ENCODE measurements at places on chromosomes 6 and 20.

DNA sequence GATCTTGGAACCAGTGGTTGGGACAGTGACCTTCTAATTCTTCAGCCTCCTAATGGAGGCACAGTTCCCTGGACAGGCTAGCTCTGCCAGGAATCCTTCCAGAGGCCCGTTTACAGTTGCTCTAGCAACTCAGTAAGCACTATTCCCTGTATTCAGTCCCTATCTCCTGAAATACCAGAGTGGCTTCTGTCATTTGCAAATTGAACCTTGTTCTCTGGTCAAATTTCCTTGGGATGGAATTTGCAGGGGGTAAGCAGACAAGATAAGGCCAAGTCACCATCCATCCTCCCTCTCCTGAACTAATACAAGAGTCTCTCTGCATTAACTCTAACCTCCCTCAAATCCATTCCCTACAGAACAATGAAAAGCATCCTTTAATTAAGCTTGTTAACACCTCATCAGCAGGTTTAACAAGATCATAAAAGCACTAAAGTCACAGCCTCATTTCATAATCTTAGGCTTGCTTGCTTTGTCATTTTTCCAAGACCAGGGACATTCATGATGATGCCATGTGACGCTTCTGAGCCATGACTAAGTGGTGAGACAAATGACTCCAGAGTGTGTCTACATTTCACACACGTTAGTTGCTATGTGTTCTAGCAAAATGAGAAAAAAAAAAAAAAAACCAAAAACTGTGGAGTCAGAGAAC is 37.1 kb downstream of the SLC22A23 start:
- H3K27ac ChIP-seq = no peak overlapping the region
- no peak overlapping the region for H3K4me3 ChIP-seq
- H3K4me1 ChIP-seq = peaks cover under 1% of the 10 kb centered on the region
- DNase-seq = no peak
- H3K27me3 ChIP-seq = peaks cover 19% of the 10 kb centered on the region
- H3K36me3 ChIP-seq = no peaks in the 10 kb centered on the region

- H3K4me1 ChIP-seq = peaks cover 16% of the 10 kb centered on the region
- peak; percentile 79 for DNase-seq
- H3K4me3 ChIP-seq = peak overlapping the region; percentile 86
- H3K27ac ChIP-seq = peak overlapping the region; percentile 54
- peaks cover 24% of the 10 kb centered on the region for H3K27me3 ChIP-seq
- H3K36me3 ChIP-seq = no peaks in the 10 kb centered on the region
Measured at GRCh38 chr6:7261032-7261841, 51.8 kb downstream of the SSR1 start.

DNA sequence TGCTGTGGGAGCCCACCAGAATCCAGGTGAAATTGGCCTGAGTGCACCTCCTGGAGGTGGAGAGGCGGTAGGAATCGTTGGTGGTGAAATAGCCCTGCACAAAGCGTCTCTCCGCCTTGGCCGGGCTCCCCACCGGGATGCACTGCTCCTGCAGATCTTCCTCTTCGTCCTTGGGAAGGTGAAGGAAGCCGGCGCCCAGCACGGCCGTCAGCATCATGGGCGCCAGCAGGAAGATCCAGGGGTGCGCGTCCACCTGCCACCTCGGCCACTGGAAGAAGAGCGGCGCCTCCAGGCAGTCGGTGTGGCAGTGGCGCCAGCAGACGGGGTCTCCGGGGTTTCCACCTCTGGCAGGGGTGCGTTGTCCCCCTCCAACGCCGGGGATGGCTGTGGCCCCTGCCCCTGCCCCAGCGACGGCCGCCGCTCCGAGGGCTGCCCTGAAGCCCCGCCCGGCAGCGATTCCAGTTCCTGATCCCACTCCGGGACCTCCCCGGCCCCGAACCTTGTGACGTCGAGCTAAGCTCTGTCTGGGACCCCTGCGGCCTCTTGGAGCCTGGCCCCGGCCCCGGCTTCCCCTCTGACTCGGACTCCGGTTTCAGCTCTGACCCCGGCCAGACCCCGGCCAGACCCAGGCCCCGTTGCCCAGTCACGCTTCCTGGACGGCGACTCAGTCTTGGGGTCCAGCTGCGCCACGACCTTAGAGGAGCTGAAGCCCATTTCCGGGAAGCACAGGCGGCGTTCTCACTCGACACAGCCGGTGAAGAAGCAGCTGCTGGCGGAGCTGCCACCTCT is 91.9 kb downstream of the CD164 start:
- no peak overlapping the region for H3K27ac ChIP-seq
- no peak overlapping the region for H3K4me3 ChIP-seq
- no peaks in the 10 kb centered on the region for H3K4me1 ChIP-seq
- no peak for DNase-seq

- peaks cover 35% of the 10 kb centered on the region for H3K4me1 ChIP-seq
- H3K27me3 ChIP-seq = no peaks in the 10 kb centered on the region
- H3K4me3 ChIP-seq = no peak overlapping the region
- H3K27ac ChIP-seq = peak overlapping the region; percentile 81
Measured at GRCh38 chr6:142784344-142784743, 160.6 kb downstream of the HIVEP2 start.

- peak overlapping the region; percentile 45 for H3K4me3 ChIP-seq
- no peaks in the 10 kb centered on the region for H3K27me3 ChIP-seq
- peaks cover 59% of the 10 kb centered on the region for H3K36me3 ChIP-seq
- peak overlapping the region; percentile 94 for H3K27ac ChIP-seq
Measured at GRCh38 chr6:149147195-149147594, 170.3 kb upstream of the TAB2 start.

DNA sequence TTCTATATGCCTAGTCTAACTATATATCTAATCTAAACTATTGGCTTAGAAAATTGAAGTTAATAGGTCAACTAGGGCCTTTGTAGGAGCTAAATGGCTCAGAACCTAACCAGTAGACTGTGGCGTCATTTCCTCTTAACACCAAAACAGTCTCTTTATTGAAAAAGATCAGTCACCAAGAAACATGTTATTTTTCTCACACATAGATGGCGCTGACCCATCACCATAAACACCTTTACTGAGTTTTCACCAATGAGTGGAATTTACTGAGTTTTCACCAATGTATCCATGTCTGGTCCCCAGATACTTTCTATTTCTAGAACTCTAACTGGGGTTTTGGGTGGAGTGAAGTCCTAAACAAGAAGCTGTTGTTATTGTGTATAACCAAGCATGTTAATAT is 636.0 kb downstream of the BCKDHB start:
- no peak overlapping the region for H3K27ac ChIP-seq
- H3K27me3 ChIP-seq = no peaks in the 10 kb centered on the region
- H3K4me1 ChIP-seq = no peaks in the 10 kb centered on the region
- no peak overlapping the region for H3K4me3 ChIP-seq
- no peaks in the 10 kb centered on the region for H3K36me3 ChIP-seq
- DNase-seq = no peak

- peaks cover 14% of the 10 kb centered on the region for H3K27me3 ChIP-seq
- H3K36me3 ChIP-seq = no peaks in the 10 kb centered on the region
- DNase-seq = no peak
- no peak overlapping the region for H3K4me3 ChIP-seq
- H3K4me1 ChIP-seq = no peaks in the 10 kb centered on the region
Measured at GRCh38 chr6:52704060-52704459, 33.1 kb downstream of the TMEM14A start.

- H3K27me3 ChIP-seq = peaks cover 2% of the 10 kb centered on the region
- H3K4me3 ChIP-seq = no peak overlapping the region
- no peaks in the 10 kb centered on the region for H3K36me3 ChIP-seq
- H3K27ac ChIP-seq = no peak overlapping the region
Measured at GRCh38 chr20:52964131-52964530, 8.0 kb upstream of the TSHZ2 start.

DNA sequence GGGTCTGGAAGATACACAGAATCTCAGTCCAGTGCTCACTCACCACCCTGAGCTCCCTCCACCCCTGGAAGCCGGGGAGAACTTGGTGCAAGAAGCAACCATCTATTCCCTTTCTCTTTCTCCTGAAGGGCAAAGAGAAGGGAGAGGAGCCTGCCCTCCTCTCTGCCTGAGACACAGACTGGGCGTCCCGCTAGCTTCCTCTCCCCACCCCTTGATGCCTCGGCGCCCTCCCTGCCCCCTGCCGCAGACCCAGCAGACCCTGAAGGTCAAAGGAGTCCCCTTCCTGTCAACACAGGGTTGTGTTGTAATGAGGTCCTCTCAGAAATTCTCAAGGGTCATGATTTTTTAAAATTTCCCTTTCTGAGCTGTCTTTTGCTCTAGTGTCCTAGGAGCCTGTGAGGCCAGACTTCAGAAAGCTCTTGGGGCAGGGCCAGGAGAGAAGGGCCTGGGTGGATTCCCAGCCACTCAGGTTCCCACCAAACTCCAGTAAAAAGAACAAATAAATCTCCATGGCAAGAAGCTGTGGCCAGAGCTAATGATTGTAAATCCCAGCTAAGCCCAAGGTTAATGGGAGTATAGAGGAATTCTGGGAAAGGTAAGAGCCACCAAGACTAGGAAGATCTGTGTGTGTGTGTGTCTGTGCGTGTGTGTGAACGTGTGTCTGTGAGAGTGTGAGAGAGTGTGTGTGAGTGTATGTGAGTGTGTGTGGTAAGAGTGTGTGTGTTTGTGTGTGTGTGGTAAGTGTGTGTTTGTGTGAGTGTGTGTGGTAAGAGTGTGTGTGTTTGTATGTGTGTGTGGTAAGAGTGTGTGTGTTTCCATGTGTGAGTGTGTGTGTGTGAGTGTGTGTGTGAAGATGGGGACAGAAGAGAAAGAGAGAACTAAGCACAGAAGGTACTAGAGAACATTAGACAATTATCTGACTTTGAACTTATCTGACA is 1.1 kb upstream of the JPH2 start:
- H3K27ac ChIP-seq = no peak overlapping the region
- DNase-seq = no peak

- H3K27ac ChIP-seq = peak overlapping the region; percentile 81
- DNase-seq = peak; percentile 69
Measured at GRCh38 chr20:25223179-25223661, 24.7 kb upstream of the PYGB start.

GRCh38 chr6:90204327-90205056 is 92.2 kb downstream of the BACH2 start:
- peaks cover 33% of the 10 kb centered on the region for H3K4me1 ChIP-seq
- no peak overlapping the region for H3K4me3 ChIP-seq
- H3K27ac ChIP-seq = no peak overlapping the region
- no peak for DNase-seq

- peaks cover 23% of the 10 kb centered on the region for H3K27me3 ChIP-seq
- DNase-seq = no peak
- no peaks in the 10 kb centered on the region for H3K36me3 ChIP-seq
- H3K27ac ChIP-seq = no peak overlapping the region
Measured at GRCh38 chr20:1190847-1191246, 6.1 kb upstream of the TMEM74B start.

- DNase-seq = no peak
- no peaks in the 10 kb centered on the region for H3K36me3 ChIP-seq
- no peaks in the 10 kb centered on the region for H3K4me1 ChIP-seq
- H3K27me3 ChIP-seq = no peaks in the 10 kb centered on the region
Measured at GRCh38 chr6:91606148-91606901, 1019.5 kb upstream of the MAP3K7 start.

- H3K27ac ChIP-seq = peak overlapping the region; percentile 51
- H3K4me1 ChIP-seq = peaks cover 26% of the 10 kb centered on the region
- peaks cover 29% of the 10 kb centered on the region for H3K36me3 ChIP-seq
- H3K27me3 ChIP-seq = no peaks in the 10 kb centered on the region
- H3K4me3 ChIP-seq = no peak overlapping the region
Measured at GRCh38 chr20:20450521-20450920, 82.6 kb downstream of the INSM1 start.

DNA sequence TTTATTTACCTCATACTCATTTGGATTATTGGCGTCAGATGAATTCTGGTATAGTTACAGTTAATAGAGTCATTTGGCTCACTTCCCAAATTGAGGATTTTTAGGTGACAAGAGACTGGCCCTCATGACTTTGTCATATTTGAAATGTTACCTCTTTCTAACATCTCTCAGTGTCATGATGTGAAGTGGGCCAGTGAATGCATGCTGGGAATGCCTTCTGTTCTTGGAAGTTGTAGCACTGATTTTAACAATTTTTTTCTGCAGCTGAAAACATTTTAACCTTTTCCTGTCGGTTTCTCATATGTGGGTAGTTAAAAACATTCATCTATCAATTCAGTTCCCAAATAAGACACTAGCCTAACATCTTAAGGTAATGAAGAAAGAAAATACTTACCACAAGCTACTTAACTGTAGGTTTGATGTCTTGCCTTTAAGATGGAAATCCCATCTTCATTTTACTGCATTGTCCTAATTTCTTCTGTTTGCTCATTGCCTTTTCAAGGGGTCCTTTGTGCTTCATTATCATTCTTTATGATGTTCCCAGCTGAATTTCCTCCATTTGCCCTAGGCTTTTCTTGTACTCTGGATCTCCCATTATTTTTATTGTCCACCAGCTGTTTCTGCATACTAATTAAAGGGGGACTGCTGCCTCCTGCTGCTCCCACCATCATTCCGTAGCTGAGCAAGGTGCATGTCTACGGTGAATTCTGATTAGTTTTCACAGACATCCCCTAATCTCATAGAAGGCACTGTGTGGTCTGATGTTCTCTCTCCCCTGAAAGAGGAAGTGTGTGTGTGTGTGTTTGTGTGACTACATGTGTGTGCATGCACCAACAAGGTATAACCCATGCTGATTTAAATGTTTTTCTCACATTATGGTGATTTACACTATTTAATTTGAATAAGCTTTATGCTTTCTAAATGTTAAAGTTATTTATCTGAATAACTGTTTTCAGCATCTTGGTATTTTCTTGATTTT is 109.5 kb downstream of the B3GAT2 start:
- H3K27me3 ChIP-seq = no peaks in the 10 kb centered on the region
- no peak overlapping the region for H3K4me3 ChIP-seq
- H3K36me3 ChIP-seq = peaks cover 9% of the 10 kb centered on the region
- H3K4me1 ChIP-seq = no peaks in the 10 kb centered on the region
- no peak overlapping the region for H3K27ac ChIP-seq

- no peaks in the 10 kb centered on the region for H3K36me3 ChIP-seq
- DNase-seq = no peak
- no peaks in the 10 kb centered on the region for H3K4me1 ChIP-seq
Measured at GRCh38 chr20:59778615-59779200, 154.7 kb downstream of the SYCP2 start.

DNA sequence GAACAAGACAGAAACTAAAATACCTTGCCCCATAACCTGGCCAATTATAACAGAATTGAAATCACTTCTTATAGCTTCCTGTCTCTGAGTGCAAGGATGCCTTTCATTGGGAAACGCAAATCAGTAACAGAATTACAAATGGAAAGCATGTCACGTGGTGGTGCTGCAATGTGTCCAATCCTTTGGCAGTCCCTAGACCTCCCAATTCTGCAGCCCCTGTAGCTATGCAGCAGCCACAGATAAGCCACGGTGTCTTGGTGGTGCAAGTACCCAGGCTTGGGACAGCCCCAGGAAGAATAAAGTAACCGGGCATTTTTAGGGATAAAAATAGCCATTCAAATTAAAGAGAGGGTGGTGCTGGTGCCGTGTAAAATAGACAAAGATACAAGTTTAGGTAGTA is 134.6 kb upstream of the CCN2 start:
- H3K36me3 ChIP-seq = no peaks in the 10 kb centered on the region
- no peaks in the 10 kb centered on the region for H3K27me3 ChIP-seq
- no peak for DNase-seq
- no peak overlapping the region for H3K4me3 ChIP-seq
- H3K4me1 ChIP-seq = no peaks in the 10 kb centered on the region
- no peak overlapping the region for H3K27ac ChIP-seq

- peak overlapping the region; percentile 77 for H3K4me3 ChIP-seq
- H3K27ac ChIP-seq = peak overlapping the region; percentile 92
- no peaks in the 10 kb centered on the region for H3K27me3 ChIP-seq
Measured at GRCh38 chr6:159981403-159982245, 12.7 kb downstream of the IGF2R start.

- no peaks in the 10 kb centered on the region for H3K36me3 ChIP-seq
- H3K4me3 ChIP-seq = no peak overlapping the region
Measured at GRCh38 chr6:123503619-123504018, 133.1 kb downstream of the TRDN start.

GRCh38 chr20:51347831-51348230 is 194.7 kb downstream of the NFATC2 start:
- H3K27me3 ChIP-seq = peaks cover 4% of the 10 kb centered on the region
- H3K4me3 ChIP-seq = no peak overlapping the region
- no peak overlapping the region for H3K27ac ChIP-seq

Data from activated CD4-positive, alpha-beta T cell treated with anti-CD3 and anti-CD28 coated beads, Interleukin-2, amount 10 ng/mL, durations not matched to agents 24 days and 14 days (primary cell).